ENCODE measurements at places on chromosomes 11 and 22.

DNA sequence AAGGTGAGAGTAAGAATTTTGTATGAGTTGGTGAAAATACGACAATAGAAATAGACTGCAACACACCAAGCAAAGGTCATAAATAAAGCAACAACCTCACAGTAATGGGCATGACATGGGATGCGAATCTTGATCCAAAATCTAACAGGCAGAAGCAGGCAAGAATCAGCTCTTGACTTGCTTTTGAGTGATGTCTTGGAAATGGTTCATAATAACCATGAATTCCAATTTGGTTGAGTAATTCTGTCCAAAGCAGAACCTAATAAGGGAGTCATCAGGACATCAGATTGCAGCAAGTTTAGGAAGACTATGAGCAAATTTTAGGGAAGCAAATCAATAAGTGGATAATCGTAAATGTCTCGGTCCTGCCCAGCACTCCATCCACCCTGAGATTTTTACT lies 224.0 kb upstream of the ISX start:
- DNase-seq, result no peak

DNA sequence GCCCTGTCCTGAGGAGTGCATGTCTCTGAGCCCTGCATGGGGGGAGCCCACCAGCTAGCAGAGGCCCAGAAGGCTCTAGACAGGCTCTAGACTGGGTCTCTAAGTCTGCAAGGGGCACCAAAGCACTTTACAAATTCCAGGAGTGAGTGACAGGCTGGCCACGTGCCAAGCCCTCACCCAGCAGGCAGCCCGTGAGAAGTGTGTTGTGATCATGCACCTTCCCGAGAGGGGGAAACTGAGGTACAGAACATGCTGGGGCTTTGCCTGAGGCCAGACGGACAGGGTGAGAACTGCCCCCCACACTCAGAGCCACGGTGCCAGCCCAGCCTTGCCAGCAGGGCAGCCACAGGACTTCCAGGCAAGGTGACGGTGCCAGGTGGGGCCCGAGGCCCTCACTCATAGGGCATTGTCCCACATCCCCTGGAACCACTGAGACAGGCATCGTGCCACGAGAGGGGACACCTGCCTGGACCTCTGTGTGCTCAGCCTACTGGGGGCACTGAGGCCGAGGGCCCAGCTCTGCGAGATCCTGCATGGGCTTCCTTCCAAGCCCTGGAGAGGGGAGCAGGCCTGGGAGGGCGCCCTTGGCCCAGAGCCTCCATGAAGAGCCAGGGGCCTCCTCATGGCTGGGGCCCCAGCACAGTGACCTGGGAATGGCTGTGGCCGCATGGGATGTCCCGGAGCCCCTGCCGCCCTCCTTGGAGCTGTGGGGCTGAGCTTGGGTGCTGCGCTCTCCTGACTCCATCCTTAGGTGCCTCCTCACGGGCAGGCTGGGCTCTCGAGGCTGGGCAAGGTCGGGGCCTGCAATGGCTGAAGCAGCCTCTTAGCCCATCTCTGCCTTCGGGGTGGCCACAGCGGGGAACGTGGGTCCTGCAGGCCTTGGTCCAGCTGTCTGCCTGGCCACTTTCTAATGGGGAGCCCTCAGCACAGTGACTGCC lies 121.5 kb downstream of the KCNQ1OT1 start:
- DNase-seq, result no peak

- no peak for DNase-seq
Observed at GRCh38 chr11:30106222-30107181, 89.7 kb upstream of the KCNA4 start.

GRCh38 chr22:27075028-27075678 lies 417.8 kb downstream of the MIAT start:
- DNase-seq, result no peak

Data from pancreas (tissue), 10 donors.